ENCODE measurements at places on chromosomes 7 and 10.

DNA sequence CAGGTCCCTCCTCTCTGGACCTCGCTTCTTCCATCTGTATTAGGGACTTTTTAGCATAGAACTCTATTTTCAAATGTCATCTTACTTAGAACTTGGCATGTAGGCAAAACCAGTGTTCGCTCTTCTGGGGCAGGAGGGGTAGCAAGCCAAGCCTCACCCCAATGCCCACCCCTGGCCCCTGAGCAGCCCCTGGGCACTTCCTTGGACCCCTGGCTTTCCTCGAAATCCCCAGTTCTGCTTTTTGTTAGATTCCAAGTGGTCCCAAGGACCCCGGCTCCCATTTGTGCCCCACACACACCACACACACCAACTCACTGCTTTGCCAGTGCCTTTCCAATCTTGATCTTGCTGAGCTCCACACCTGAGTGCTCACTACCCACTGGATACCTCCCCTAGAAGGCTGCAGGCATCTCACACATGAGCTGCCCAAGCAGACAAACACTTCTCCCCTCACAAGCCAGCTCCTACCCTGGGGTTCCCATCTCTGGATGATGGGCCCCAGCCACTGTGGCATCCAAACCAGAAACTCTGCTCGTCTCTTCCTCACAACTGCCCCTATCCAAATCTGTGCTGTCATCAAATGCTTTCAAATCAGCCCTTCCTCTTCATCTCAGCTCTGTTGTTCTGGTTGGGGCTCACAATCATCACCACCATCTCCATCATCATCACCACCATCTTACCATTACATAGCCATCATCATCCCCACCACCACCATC, 167.9 kb upstream of the ZMIZ1 start:
- DNase-seq: no peak

DNA sequence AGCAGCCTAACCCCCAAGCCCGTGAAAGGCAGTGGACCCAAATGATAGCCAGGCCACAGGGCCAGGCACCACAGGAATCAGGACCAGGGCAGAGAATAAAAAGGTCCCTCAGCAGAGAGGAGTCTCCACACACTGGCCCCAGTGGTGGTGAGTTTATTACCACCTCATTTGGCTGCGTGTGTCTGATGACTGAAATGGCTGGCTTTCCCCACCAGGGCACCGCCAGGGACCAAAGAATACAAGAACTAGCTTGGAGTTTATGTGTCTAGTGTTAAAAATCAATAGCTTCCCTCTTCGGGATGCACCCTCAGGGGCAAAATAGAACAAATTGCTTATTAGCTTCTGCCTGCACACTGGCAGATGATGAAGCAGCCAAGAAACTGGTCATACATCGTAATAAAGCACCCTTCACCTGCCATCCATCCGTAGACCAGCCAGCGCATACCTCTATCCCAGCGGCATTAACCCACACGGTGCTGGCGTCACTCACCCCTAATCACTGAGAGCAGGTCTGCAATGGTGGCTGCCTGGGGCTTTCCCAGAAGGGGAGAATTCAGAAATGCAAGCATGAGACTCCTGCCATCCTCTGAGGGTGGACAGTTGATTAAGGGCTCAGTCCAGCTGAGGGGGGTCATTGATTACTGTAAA, 223.7 kb upstream of the ZMIZ1 start:
- DNase-seq: no peak

- peak; percentile 26 for DNase-seq
Observed at GRCh38 chr7:34928052-34928451, 109.2 kb downstream of the DPY19L1 start.

GRCh38 chr10:106655636-106656035, 508.9 kb downstream of the SORCS1 start:
- no peak for DNase-seq

- peak; percentile 99 for DNase-seq
Observed at GRCh38 chr7:100100420-100101015, 679 bp downstream of the MCM7 start.

DNA sequence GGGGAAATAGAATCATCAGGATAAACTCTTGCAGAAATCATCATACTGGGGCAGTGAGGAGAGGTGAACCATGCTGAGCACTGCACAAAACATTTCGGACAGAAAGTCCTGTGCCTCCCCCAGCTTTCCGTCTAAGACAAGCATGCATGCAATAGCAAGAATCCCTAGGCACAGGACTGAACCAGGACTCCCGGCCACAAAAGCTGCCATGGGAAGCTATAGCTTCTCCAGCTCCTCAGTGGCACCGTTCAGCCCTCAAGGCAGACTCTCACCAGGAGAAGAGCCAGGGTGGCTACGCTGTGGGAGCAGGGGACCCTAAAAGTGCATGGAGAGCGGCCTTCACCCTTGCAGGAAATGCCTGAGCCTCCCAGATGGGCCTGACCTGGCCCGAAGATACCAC, 70.8 kb downstream of the ASB13 start:
- DNase-seq: peak; percentile 72

GRCh38 chr7:7761974-7762779, 43.8 kb upstream of the RPA3 start:
- DNase-seq: peak; percentile 87

GRCh38 chr7:92835851-92836488, 403 bp downstream of the CDK6 start:
- peak; percentile 38 for DNase-seq

- DNase-seq: peak; percentile 13
Observed at GRCh38 chr7:80488851-80489370, 23.0 kb downstream of the GNAT3 start.

GRCh38 chr7:117220836-117221235, 102.0 kb downstream of the WNT2 start:
- no peak for DNase-seq

DNA sequence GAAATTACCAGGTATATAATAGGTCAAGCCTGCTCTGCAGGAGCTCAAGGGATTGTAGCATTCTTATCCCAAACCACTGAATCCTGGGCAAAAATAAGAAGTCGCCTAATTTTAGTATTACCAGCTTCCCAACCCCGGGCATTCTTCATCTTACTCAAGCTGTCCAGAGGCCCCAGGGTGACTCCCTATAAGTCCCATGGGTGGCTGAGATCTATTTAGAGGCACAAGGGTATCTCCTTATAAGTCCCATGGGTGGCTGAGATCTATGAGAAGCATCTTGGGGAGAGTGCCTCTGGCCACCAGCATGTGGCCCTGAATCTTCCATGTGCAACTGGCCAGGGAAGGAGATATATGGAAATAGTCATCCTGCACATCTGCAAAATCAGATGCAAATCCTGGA, 38.9 kb downstream of the PRSS2 start:
- DNase-seq: no peak

DNA sequence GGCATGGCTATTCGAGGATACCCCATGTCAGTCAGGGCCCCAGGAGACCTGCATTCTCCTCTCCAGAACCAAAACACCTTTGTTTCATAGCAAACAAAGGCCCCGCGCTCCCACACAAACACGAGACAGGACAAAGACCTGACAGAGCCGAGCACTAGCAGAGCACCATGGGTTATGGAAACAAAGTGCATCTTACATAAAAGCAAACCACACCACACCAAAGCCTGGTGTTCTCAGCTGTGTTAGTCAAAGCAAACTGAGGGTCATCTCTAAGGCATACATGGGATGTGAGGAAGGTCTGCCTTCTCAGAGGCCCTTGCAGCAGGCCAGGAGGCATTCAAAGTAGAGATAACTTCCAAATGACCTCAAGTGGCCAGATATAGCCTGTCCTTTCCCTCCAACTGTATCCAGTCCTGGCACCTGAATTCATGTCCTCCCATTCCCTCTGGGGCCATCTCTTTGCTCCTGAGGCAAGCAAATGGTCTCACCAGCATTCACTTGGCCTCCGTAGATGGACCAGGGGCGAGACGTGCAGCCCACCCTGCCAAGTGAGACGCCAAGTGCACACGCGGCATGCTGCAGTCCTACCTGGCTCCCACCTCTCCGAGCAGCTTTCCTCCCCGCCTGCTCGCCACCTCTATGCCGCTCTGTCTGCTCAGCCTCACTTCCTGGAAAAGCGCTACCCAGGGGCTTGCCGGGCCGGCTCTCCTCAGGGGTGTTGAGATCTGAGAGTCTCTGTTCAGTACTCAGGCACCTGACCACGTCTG, 45.3 kb upstream of the PDLIM1 start:
- no peak for DNase-seq

DNA sequence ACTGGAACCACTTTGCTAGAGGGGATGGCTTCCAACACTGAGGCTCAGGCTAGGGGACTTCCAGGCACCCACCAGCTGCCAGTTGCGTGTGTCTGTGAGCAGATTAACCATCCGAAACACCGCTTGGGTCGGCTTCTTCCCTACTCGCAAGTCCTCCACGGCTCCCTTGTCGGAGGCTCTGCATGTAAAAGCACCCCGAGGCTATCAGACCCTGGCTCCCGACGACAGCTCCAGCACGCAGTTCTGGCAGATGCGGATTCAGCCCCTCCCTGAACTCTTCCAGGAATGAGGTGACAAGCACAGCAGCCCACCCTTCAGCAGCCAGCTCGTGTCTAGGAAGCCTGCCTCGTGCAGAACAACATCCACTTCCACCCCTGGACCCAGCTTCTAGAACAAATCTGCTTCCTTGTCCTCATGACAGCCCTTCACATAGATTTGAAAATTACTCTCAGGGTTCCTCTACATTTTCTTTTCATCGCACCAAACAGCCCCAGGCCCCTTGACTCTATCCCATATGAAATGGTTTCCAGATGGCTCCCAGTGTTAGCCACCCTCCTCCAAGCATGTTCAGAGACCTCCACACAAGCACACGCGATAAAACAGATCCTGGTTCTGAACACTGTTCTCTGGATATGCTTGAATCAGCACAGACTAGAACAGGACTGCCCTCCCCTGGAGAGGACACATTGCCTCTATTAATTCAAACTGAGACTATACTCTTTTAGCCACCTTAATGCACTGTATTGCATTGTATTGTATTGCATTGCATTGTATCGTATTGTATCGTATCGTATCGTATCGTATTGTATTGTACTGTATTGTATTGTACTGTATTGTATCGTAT, 44.6 kb downstream of the SLIT1 start:
- DNase-seq: no peak
